Caco-2 (cell line): ENCODE measurements at places on chromosomes 4 and X.

- no peak for DNase-seq
Observed at GRCh38 chr4:148530114-148530513, 87.9 kb upstream of the NR3C2 start.

DNA sequence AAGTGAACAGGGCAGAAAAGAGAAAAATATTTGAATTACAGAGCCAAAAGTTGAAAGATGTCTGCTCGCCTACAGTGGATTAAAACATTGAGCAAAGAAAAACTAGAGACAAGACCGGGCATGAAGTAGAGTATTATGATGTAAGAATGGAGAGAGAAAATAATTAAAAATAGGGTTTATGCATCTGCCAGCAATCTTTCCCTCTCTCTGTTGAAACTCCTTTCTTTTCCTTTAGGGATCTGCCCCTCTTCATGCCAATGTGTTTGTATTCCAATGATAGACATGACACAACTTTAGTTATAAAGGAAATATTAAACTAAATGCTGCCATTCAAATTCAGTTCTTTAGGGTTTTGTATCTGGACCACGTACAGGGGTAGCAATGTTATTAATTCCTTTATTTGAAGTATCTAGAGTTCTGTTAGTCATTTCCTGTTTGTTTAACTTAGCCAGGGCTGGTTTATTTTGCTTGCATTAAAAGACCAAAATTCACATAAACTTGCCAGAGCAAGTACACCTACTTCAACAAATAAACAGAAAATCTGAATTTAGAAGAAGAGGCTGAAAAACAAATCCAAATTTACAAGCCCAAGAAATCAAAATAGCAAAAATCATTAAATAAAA lies 202.6 kb downstream of the SPOCK3 start:
- no peak for DNase-seq

DNA sequence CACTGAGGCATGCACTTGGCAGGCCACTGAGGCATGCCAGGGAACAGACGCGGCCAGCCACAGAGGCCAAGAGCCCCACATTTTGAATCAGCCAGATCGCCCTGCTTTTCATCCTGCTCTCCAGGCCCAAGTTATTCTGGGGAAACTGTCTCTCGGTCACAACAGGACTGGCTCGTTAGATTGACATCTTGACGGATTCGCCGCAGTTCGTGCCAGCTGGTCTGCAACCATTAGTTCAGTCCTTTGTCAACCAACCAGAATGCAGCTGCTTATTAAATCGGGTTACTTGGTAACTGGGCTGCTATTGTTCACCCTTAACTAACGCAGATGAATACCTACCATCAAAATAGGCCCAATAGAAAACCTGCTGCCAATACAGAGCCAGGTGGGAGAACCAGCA lies 16.7 kb downstream of the CLDN34 start:
- DNase-seq, result no peak

DNA sequence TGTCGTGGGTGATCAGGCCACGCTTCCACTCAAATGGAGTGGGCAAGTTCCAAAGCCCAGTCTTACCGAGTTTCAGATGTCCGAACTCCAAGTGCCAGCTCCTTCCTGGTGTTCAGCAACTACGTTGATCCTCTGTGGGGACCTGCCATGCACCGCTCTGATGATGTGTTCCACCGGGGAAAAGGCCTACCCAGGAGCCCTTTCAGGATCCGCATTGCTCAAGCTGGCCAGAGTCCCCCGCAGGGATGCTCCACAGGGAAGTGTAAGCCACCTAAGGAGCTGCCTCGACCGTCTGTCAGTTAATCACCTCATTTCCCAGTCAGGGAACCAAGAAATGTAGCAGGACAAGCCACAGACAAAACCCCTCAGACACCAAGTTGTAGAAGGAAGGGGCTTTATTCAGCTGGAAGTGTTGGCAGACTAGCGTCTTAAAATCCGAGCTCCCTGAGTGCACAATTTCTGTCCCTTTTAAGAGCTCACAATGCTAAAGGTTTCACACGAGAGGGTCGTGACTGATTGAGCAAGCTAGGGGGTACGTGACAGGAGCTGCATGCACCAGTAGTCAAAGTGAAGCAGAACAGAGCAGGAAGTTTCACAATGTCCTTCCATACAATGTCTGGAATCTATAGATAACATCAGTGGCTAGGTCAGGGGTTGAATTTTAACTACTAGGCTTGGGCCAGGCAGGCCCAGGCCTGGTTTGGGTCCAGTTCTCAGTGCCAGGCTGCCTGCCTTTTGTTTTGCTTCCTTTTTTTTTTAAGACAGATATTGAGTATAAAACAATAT lies 126.2 kb upstream of the ZDHHC15 start:
- DNase-seq, result no peak

DNA sequence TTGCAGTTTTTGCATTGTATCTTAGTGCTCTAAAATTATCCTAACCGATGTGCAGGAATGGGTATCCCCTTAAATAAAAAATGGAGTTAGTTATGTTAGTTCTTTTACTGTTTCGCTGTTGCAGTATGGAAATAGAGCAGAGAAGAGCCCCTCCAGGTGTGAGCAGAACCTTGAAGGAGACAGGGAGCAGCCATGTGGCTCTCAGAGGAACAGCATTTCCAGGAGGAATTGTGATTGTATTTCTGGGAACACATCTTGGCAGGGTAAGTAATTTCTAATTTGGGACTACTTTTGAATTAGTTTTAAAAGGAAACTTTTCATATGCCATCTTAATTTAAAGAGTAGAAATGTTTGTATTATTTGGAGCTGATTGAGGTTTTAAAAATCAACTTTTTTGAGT lies 5.3 kb upstream of the CCDC158 start:
- DNase-seq, result no peak

DNA sequence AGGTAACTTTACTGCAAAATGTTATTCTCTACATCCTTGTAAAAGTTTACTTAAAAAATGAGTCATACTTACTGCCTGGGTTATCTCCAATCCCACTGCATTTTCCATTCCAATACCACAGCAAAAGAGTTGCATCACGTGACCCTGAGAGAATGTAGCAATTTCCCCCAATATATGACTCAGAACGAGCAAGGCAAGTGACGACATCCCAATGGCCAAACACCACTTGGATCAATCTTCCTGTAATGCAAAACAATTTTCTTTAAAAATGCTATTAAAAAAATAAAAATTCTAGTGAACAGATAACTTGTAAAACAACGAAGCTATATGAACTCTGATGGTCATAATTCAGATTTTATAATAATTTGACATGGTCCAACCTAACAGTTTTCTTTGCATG lies 224.3 kb downstream of the DCLK2 start:
- DNase-seq, result peak; percentile 28

- DNase-seq, result no peak
Observed at GRCh38 chr4:25867781-25868294, 5.0 kb upstream of the SEL1L3 start.

DNA sequence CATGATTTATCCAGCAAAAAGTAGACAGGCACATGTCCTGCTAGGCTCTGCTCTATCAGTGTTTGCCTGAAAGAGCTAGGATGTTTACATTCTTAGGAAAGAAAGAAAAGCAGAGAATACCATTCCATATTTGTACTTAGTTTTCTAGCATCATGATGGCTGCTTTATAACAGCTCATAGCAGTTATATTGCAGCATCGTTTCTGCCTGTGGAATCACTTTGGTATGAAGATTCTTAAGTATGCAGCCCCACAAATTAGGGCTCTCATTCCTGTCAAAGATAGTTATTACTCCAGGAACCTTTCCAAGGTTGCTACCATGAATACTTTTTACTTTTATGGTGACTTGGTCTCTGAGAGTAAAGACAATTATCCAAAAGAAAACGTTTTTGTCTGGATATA lies 119.0 kb upstream of the MYOZ2 start:
- no peak for DNase-seq

DNA sequence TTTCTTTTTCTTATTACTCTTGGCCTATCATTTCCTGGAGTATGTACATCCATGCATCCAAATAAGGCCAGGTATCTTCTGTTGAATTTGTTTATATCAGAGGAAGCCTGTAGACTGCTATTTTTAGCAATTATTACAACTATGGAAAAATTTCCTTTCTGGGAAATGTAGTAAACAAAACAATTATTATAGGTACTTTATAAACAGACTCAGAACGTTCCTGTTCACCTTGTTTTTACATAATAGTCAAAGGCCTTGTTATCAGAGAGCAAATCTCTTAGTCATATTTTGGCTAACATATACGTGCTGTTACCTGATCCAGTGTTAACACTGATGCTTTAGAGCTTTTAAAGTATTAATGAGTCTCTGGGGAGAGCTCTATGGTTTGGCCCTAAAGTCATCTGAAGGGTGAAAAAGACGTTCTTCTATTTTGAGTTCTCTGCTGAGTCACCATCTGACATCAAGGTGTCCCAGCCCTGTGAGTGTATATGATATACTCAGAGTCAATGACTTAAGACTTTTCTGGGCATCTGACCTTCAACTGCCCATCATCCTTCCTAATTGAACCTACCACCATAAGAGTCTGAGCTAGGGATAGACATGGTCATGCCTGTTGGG lies 7.3 kb downstream of the SPARCL1 start:
- no peak for DNase-seq

- DNase-seq, result no peak
Observed at GRCh38 chr4:845836-846251, 19.9 kb upstream of the CPLX1 start.

DNA sequence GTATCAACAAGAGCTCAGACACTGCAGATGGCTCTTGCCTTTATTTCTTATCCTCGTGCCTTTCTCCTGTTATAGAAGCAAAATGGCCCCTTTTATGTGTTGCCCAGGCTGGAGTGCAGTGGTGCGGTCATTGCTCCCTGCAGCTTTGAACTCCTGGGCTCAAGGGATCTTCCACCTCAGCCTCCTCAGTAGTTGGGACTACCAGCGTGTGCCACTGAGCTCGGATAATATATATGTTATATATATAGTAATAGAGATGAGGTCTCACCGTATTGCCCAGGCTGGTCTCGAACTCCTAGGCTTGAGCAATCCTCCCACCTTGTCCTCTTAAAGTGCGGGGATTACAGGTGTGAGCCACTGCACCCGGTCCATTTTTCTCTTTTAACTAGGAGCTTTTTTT lies 79.7 kb downstream of the TMEM131L start:
- no peak for DNase-seq

GRCh38 chrX:40155589-40156469 lies 58.1 kb upstream of the BCOR start:
- DNase-seq, result no peak
